Adipocyte (in vitro differentiated cells): ENCODE measurements at places on chromosomes 5 and 9.

GRCh38 chr5:114010362-114010761 is 351.5 kb upstream of the KCNN2 start:
- DNase-seq: peak; percentile 38

- peak; percentile 24 for DNase-seq
Observed at GRCh38 chr5:108531367-108532128, 149.7 kb upstream of the FBXL17 start.

DNA sequence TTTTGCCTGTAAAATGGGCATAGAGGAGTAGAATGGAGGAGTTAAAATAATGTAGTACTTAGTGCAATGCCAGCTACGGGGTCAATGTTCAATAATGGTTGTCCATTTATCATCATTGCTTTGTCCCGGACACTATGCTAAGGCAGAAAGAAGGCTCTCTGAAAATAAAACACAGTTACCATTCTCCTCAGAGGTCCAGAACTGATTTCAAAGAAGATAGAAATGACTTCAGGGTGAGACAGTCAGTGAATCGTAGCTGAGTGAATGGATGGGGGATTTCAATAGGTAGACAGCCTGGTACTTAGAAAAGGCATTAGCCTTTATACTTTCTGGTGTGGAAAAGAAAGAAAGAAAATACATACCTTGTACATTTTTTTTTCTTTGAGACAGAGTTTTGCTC is 1.2 kb upstream of the AK3 start:
- peak; percentile 4 for DNase-seq

DNA sequence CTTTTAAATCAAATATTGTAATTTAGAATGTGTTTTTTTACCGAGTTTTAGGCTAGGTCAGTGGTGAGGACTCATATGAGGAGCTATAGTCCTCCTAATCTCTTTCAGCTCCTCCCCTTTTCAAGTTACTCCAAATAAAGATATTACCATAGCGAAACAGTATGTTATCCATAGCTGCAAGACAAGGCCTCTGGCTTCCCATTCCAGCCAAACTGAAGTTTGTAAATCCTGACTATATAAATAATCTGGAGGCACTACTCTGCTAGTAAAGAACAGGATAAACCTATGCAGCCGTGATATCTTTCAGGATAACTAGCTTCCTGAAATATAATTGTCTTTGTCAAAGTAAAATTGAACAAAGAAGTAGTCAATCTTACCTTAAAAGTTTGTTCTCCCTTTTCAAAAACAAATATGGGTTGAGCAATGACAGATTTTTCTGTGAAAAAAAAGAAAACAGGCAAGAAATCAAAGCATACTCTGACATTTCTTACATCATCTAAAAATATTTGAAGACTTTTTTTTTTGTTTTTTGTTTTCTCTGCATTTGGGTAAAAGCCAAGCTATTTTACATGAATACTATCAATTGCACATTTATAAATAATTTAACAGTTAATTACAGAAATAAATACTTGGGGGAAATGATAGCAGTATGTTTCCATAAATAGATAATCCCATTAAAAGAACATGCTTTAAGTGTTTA is 29.3 kb upstream of the NADK2 start:
- peak; percentile 20 for DNase-seq

GRCh38 chr5:98275980-98276379 is 497.5 kb upstream of the RGMB start:
- no peak for DNase-seq

DNA sequence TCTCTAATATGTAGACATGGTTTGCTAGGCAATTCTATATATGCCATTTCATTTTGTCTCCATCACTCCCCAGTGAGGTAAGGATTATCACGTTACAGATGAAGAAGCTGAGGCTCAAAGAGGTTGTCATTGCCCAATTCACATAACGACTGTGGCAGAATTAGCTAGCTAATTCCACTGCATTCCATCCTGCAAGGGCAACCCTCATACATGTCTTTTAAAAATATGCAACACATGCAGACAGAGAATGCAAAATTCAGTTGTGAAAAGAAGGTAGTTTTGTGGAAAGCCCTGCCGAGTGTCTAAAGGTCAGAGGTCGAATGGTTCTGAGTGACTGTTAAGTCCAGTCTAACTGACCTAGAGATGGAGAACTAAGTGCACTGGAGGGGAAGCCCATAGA is 219.2 kb downstream of the PAPPA start:
- no peak for DNase-seq

GRCh38 chr5:92409134-92409533 is 1026.0 kb upstream of the ARRDC3 start:
- peak; percentile 61 for DNase-seq

DNA sequence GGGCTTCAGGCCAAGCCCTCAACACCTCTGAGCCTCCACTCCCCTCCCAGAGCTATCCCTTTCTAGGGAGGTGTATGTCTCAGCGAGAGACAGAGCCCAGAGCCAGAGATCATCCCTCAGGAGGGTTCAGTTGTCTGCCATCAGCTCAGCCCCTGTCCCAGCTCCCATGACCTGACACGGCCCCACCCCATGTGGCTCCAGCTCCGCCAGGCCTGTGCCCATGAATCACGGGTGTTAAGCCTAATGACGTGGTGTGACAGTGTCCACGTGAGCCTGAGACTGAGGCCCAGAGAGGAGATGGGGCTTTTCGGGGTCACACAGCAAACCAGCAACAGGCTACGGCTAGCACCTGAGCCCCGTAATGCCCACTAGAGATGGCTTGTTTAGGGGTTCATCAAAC is 60.9 kb upstream of the ORM1 start:
- DNase-seq: no peak

DNA sequence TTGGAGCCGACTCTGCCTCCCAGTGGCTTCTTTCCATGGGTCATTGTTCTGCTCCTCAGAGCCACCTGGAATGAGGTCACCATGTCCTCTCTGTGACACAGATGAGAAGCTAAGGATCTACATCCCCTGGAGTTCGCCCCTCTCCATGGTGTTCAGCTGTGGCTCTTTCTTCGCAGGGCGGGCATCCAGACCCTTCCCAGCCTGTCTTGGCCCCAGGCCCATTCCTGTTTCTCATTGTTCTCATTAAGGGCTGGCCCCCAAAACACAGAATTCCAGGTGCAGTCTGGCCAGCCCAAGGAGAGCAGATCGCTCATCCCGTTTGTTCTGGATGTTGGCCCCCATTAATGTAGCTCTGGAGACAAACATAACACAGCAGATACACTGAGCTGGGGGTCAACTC is 66.4 kb upstream of the COL15A1 start:
- DNase-seq: no peak

GRCh38 chr9:16254674-16255073 is 615.8 kb downstream of the BNC2 start:
- no peak for DNase-seq

GRCh38 chr9:78694974-78695373 is 398.0 kb downstream of the PSAT1 start:
- no peak for DNase-seq

DNA sequence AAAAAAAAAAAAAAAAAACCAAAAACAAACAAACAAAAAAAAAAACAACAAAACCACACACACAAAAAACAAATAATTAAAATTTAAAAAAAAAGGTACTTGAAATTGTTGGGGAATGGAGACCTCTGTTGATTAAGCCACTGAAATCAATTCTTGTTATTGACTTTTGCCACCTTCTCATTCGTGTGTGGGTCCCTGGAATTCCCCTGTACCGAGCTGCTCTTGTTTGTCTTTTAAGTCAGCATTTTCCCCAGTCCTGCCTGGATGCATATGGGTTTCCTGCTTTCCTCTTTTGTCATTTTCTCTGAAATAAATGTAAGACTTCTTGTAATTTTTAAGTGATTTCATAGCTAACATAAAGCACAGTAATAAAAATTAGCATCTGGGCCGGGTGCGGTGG is 45.5 kb downstream of the GPBP1 start:
- DNase-seq: no peak

DNA sequence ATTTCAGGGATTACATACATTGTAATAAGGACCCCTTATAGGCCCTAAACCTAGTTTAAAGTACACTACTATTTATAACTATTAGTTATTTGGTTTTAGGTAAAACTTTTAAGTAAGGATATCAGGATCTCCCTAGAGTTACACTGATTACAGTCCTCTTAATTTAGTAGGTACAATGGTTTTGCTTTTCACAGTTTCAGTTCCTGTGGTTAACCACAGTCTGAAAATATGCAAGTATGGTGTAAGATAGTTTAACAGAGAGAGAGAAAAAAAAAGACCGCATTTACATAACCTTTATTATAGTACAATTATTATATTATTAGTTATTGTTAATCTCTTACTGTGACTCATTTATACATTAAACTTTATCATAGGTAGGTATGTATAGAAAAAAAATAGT is 725.3 kb upstream of the PTPRD start:
- no peak for DNase-seq

- peak; percentile 16 for DNase-seq
Observed at GRCh38 chr9:26955222-26955903, 849 bp upstream of the IFT74 start.

DNA sequence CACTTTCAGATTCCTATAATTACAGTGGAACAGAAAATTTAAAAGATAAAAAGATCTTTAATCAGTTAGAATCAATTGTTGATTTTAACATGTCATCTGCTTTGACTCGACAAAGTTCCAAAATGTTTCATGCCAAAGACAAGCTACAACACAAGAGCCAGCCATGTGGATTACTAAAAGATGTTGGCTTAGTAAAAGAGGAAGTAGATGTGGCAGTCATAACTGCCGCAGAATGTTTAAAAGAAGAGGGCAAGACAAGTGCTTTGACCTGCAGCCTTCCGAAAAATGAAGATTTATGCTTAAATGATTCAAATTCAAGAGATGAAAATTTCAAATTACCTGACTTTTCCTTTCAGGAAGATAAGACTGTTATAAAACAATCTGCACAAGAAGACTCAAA is 29.5 kb downstream of the ZFYVE16 start:
- no peak for DNase-seq

DNA sequence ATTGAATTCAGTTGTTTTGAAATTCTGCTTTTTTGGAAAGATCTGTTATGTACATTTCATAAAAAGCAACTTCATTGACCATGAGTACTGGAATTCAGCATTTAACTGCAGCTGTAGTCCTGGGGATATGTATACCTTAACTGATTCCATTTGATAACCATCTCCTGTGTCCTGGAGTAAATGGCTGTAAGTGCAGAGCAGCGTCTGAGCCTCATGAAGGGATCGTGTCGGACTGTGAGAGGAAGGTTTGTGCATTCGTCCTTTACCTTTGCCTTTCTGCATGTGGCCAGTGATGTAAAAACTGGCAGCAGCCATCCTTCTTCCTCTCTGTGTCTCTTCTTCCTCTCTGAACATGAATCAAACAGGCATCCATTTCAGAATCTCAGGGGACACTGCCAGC is 287.2 kb downstream of the FANCC start:
- DNase-seq: no peak

DNA sequence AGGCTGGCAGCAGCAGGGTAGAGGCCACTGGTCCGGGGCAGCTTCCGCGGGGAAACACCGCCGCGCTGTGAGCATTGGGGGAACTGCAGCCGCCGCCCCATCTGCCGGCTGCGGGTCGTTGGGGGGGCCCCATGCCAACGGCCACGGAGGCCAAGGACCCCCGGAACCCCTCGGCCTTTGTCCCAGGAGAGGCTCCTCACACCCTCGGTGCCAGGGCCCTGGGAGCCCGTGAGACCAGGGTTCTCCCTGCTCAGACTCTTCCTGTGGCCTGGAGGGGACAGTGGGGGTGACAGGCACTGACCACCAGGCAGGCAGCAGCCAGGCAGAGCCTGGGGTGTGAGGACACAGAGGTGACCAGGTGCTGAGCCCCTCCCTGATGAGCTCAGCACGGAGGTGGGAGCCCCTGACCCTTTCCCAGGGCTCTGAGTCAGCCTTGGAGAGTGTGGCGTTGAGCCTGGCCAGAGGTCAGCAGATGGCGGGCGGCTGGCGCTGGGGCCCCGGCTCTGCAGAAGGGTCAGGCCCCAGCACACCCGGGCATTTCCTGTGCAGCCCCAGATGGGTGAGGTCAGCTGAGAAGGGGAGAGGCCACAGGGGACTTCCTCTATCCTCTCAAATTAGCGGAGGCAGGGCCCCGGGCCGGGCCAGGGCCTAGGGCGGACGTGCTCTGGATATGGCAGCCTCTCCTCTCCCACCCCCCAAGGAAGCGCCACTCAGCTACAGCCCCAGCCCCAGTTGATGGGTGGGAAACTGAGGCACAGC is 17.9 kb upstream of the EGFL7 start:
- peak; percentile 72 for DNase-seq

GRCh38 chr5:54874337-54875021 is 110.9 kb downstream of the ESM1 start:
- DNase-seq: peak; percentile 72

DNA sequence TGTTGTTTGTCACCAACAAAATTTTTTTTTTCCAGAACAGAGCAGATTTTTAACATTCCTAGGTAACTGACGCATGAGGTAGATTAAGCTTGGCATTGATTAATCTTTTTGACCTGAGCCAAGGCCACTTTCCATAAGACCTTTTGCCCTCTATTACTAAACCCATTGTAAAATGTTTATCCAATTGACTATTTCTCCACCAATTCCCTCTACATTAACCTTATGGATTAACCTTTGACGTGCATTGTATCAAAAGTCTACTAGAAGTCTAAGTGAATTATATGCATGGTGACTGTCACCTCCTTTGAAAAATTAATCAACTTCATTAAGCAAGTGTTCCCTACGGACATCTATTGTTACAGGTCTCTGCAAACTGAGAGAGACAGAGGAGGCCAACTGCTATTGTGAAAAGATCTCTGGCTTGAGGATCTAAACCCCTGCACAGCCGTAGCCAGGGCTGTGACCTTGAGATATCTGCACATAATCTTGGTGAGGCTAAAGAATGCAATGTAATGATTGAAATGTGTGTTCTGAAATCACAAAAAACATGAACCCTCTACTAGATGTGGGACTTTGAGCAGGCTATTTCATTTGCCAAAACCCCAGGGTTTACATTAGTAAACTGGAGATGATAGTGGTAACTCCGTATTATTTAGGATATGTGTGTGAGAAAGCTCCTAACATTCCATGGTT is 632.2 kb downstream of the TLR4 start:
- no peak for DNase-seq

GRCh38 chr9:1273859-1274258 is 223.7 kb downstream of the DMRT2 start:
- DNase-seq: no peak

DNA sequence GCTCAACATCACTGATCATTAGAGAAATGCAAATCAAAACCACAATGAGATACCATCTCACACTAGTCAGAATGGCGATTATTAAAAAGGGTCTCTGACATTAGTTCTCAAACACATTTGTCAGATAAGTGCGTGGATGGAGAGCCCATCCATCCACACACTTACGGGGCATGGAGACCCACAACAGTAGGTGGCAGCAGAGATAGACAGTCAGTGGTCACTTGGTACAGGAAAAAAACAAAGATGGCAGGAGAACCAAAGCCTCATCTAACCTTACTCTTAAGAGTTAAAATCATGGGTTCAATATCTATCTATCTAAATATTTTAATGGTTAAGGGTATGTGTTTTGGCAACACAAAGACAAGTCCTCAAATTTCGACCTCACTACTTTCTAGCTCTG is 1378.7 kb upstream of the C9orf72 start:
- DNase-seq: no peak
